Astrocyte of the cerebellum (primary cell): ENCODE measurements at places on chromosomes 7 and 10.

GRCh38 chr7:30255064-30255769 lies 29.2 kb upstream of the ZNRF2 start:
- no peak for DNase-seq

DNA sequence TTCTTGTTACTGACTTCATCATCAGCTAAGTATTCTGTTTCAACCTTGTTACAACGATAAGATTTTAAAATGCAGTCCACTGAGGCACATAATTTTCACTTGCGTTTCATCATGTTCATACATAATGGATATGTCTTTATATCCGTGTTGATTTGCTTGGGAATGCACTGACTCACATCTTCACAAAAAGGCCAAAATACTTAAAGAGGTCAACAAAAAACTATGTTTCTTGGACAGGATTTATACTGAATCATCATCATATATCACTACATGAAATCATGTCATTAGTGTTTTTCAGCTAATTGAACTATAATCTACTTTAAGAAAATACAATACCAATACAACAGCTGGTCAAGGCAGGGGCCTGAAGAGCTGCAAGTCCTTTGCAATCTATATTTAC lies 324.5 kb upstream of the KLF6 start:
- no peak for DNase-seq

- no peak for DNase-seq
These were observed 3.4 kb downstream of the AOC1 start for GRCh38 chr7:150855476-150856302.

DNA sequence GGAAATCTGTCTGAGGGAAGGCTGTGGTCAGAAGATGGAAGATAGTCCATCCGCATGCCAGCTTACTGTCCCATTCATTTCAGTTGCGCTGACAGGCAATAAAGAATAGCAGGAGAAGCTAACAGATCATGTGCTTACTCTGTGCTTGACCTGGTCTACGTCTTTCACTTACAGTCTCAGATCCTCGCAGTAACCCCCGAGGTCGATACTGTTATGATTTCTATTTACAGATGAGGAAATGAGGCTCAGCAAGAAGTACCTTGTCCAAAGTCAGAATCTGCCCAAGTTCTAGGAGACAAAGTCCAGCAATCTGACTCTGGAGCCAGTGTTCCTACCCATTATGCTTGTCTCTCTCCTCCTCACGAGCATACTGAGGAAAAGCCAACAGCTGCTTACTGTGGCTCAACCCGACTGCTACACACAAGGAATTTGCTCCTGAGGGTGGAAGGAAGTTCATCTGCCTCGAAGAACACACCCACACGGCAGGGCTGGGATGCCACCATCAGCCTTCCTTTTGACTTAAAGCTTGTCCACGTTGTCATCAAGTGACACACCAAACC lies 74.2 kb downstream of the MINPP1 start:
- no peak for DNase-seq

DNA sequence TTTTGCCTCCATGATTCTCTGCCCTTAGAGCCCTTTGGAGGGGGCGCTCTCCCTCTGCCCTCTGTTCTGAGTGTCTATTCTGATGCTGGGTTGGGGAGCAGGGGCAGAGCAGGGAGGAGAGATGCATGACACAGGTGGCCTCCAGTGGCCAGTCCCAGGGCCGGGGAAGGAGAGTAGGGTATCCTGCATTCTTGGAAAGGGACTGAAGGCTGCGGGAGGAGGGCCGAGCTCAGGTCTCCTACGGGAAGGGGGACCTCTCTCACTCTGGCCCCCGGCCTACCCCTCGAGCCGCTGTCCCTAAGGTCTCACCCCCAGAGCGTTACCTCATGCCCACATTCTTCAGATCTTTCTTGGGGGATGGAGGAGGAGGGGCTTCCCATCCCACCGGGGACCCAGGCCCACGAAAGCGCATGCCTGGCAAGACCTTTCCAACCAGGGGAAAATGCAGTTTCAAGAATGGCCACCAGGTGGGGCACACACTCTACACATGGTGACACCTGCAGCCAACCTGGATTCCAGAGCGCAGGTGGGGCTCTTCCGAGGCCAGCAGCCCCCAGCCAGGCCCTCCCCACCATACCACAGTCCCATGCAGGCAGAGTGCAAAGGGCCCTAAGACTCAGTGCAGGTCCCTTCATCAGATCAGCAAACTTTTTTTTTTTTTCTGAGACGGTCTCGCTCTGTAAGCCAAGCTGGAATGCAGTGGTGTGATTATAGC lies 86.4 kb downstream of the MYL10 start:
- peak; percentile 24 for DNase-seq
